ENCODE measurements at places on chromosomes 1 and 21. TPM values are rescaled to one million over a fixed set of nuclear protein-coding genes. Genes with fewer than 3 reads are reported as not detected.

The ICOSLG gene
- total RNA-seq, result 8.6 TPM

DNA sequence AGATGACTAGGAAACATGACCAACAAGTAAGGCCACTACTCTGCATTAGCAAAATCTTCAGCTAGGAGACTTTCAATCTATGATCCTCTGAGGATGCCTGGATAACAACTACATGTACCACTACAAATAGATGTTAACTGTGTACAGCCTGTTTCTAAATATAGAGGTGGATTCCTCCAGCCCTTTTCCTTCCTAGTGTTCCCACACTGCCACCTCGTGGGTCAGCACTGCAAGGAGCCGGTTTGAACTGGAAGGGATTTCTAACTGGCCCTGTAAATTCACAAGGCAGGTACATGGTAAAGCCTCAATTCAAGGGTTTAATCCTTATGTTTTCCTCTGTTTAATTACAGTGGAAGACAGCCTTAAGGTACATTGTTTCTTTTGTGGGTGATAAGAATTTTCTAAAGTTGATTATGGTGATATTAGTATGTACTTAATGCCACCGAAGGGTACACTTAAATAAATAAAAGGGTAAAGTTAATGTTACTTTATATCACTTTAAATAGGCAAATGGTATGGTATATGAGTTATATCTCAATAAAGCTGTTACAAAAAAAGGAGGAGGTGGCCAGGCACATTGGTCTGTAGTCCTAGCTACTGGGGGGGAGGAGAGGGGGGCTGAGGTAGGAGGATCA lies 14.4 kb downstream of the SMYD3 start:
- DNase-seq, result peak; percentile 46

DNA sequence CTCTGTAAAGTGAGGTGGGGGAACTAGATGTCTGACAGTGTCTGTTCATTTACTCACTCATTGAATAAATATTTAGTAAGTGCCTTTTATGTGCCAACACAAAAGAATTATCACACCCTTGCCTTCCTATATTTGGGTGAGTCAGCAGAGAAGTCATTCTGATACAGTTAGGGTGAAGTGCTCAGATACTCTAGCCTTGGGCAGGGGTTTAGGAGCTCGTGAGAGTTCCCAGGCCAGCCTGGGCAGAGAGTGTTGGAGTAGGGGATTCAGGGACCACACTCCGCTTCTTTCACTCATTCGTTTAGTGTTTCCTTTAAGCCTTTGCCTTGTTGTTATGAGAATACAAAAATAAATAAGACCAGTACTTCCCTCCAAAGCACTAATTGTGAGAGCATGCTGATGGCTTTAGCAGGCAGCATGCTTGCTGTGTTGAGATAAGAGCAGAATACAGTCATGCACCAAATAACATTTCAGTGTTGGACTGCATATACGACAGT lies 83.9 kb downstream of the DYRK1A start:
- no peak for DNase-seq

DNA sequence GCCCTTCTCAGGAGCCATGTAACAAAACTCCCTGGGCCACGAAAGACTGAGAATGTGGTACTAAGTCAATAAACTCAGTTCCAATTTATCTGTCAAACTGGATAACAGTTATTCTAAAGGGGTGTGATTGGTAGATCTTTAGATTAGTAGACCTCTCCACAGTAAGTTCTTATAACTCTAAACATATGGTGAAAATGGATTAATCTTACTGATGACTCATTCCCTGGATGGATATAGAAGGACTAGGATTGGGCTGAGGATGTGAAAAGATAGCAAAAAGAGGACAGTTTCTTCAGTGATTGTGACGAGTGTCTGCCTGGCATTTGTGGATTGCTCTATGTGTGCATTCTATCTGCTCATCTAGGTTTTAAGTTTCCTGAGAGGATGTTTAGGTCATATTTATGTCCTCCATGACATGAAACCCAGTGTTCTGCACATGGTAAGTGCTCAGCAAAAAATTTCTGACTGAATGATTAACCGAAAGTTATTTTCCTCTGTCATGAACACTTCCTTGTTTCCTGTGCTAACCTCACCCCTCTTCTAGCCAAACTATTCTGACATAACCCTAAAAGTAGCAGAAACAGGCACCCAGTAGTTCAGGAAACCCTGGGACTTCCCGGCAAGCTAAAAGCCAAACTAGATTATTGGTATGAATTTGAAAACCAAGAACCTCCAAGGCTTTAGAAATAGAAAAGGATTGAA lies 397.5 kb upstream of the PLXNA2 start:
- no peak for DNase-seq

- DNase-seq, result no peak
Measured at GRCh38 chr1:30955448-30956015, 47.0 kb upstream of the SDC3 start.

- DNase-seq, result no peak
Measured at GRCh38 chr1:91503332-91503900, 2.8 kb downstream of the CDC7 start.
